NCI-H510A treated with DMSO at 0.1 percent for 48 hours (cell line): ENCODE measurements at places on chromosomes 3 and 15.

- no peak for DNase-seq
Observed at GRCh38 chr3:135989242-135989641, 23.7 kb downstream of the PPP2R3A start.

- peak; percentile 67 for DNase-seq
Observed at GRCh38 chr3:156509189-156510174, 45.4 kb downstream of the SSR3 start.

DNA sequence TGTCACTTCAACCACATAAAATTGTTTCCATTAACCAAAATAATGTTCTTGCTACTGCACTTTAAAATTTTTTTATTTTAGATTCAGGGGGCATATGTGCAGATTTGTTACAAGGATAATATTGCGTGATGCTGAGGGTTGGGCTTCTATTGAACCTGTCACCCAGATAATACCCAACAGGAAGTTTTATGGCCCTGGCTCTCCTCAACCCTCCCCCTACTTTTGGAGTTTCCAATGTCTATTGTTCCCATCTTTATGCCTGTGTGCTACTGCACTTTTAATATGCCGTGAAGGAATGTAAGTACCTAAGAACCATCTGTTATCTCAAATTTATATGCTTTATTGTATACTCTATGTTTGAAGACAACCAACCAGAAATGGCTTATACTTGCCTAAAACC, 42.0 kb upstream of the IMPG2 start:
- DNase-seq, result no peak

- no peak for DNase-seq
Observed at GRCh38 chr3:191139736-191140135, 59.3 kb upstream of the OSTN start.

GRCh38 chr3:13863382-13863952, 16.4 kb downstream of the WNT7A start:
- DNase-seq, result no peak

GRCh38 chr15:35695003-35695402, 149.0 kb upstream of the DPH6 start:
- no peak for DNase-seq

DNA sequence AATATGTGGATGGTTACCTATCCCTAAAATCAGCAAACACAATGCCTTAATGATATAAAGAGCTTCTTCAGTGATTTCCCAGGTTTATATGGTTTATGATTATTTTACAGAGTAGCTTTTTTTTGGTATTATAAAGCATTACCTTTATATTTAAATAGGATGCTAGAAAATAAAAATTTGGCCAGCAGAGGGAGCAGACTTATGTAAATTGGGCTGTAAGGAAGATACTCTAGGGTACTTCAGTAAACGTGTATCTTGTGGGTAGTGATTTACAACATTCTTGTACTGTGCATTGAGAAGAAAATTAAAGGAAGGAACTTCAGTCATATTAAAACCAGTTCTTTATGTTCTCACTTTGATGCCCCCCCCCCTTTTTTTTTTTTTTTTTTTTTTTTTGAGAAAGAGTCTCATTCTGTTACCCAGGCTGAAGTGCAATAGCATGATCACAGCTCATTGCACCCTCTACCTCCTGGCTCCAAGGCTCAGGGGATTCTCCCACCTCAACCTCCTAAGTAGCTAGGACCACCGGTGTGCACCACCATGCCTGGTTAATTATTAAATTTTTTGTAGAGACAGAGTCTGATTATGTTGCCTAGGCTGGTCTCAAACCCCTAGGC, 167.9 kb downstream of the BBX start:
- peak; percentile 8 for DNase-seq

DNA sequence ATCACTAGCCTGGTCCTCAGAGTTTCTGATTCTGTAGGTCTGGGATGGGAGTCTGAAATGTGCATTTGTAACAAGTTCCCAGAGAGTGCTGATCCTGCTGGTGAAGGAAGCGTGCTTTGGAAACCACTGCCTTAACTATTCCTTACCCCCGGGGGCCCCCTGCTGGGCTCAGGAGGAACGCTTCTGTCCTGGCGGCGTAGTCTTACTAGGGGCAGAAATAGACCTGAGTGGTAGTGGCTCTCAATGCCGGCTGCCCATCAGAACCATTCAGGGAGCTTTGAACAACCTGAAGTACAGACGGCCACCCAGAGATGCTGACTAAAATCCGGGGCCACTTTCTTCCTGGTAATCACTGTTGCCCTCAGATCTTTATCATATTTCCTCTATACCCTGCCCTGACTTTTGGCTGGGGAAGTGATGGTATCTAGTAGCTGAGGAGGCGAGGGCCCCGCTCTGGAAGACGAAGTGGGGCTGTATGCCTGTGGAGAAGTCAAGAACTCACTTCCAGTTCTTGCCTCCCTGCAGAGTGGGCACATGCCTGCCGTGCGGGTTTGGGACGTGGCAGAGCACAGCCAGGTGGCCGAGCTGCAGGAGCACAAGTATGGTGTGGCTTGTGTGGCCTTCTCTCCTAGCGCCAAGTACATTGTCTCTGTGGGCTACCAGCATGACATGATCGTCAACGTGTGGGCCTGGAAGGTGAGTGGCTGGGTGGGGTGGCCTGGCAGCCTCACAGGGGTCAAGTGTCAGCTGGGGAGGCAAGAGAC, 16.3 kb upstream of the JMJD7 start:
- peak; percentile 40 for DNase-seq

GRCh38 chr3:106783231-106783630, 594.0 kb upstream of the CCDC54 start:
- DNase-seq, result no peak

DNA sequence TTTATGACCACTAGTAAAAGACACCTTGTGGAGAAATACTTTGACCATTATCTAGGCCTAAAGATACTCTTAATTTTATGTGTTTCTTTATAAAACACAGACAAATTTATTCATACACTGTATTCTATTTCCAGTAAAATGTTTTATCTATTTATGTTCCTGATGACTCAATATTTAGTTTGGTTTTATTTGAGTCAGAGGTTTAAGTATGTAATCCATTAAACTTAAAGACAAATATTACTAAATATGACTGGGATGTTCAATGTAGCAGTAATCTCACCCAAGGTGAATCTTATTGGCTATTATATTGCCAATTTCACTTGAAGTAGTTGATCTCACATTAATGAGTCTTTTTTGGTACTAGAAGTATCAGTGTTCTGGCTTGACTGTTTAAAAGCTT, 799.7 kb downstream of the CADM2 start:
- DNase-seq, result no peak

- DNase-seq, result no peak
Observed at GRCh38 chr3:172115059-172115458, 75.7 kb downstream of the FNDC3B start.

DNA sequence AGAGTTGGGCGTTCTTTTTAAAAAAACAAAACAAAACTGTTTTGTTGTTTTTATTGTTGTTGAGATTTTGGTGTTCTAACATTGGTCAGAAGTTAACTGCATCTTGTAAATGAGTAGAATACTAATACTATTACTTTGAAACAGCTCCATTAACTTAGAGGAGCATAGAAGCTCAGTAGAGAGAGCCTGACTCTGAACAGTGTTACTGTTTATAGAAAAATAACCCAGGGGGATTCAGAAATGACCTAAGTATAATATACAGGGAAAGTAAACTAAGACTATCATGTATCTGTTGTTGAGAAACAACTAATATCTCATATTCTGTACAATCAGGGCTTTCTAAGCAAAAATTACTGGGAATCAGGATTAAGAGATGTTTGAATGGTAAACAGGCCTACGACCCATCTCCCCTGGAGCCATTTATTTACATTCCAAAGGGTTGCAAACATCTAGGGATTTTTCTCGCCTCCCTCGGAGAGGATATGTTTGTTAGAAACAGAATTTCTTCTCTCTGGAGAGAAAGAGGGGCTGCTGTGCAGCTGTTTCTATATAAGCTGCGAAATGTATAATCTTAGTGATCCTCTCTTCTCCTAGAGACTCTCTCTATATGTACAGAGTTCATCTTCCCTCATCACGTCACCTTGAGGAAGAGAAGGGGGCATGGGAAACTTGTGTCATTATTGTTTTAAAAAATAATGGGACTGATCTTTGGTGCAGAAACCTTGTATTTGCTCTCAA, 827.5 kb upstream of the DPPA4 start:
- no peak for DNase-seq

- DNase-seq, result no peak
Observed at GRCh38 chr3:111862415-111862814, 3.4 kb downstream of the PHLDB2 start.

DNA sequence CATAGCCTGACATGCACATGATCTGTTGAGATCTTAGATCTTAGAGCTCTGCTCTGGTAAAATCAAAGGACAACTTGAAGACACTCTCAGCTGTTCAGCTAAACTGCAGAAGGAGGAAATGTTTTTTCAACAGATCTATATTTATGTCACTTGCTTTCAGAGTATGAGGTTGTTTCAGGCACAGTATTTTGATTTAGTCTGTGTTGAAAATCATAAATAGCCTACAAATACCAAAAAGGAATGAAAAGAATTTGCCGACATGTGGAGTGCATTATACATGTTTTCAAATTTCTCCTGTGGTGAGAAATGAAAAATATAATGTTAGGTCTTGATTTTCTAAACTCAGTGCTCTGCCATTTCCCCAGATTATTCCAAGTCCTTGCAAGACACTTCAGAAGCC, 1118.4 kb downstream of the TBL1XR1 start:
- no peak for DNase-seq

- DNase-seq, result peak; percentile 52
Observed at GRCh38 chr3:113659101-113659541, 37.3 kb downstream of the USF3 start.

GRCh38 chr3:4756057-4756775, 223.0 kb upstream of the BHLHE40 start:
- no peak for DNase-seq

DNA sequence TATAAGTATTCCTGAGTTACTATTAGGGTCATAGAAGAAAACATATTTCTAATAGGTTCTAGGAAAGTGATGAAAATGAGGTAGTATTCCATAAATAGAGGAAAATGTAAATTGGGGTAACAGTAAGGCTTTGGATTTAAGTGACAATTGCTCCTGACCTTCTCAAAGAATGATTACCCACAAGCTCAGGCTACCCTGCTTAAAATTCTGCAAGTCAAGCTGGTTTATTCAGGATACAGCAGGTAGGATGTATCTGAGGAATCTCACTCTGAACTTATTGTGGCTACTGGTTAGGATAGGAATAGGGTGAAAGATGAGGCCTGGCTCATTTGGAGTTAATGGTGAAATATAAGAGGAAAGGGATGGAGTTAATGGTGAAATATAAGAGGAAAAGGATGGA, 67.7 kb downstream of the CD200R1L start:
- no peak for DNase-seq

DNA sequence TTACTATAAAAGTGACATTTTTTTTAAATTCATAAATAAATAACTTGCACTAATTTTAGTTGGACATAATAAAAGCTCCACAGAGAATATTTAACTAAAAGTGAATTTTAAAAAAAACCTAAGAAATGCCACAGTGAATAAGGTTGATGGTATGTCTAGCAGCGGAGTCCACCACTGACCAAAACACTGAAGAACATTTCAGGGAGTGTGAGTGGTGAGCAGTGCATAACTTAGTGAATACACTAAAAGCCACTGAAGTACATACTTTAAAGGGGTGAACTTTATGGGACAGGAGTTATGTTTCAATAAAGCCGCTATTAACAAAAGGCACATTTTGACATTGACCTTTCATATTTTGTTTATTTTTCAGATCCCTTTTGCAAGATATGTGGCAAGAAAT, 32.3 kb downstream of the SRP14 start:
- DNase-seq, result no peak

DNA sequence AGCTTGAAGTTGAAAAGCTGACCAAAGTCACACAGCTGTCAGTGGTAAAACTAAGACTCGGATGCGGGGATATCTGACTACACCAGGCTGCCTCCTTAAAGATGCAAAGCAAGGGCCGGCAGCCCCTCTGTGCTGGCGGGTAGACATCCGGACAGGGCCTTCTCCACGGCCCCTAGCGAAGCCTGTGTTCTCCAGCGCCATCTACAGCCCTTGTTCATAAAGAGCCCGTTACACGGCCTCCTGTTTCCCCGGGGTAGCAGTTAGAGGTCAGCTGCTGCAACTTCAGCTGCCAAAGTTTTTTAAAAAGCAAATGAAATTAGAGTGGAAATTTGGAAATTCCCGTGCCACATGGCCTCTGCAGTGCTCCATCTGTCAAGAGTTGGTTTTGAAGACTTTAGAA, 383.0 kb downstream of the TBL1XR1 start:
- no peak for DNase-seq

DNA sequence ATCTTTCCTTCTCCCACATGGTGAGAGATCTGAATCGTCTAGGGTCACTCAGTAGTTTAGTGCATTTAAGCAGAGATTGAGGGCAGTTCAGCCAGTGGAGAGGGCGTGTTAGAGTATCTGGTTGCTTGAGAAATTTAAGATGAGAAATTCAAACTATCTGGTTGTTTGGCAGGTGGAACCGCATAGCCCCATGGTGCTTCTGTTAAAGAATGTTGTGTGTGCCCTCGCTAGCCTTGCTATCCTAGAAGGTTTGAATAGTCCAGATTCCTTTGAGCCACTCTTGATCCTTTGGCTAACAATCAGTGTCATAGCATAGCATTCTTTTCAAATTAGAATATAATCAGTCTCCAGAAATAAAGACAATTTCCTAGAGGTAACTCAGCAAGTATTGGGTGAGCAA, 32.1 kb downstream of the ABHD17C start:
- DNase-seq, result no peak

GRCh38 chr3:38143511-38143910, 5.0 kb downstream of the MYD88 start:
- DNase-seq, result no peak

DNA sequence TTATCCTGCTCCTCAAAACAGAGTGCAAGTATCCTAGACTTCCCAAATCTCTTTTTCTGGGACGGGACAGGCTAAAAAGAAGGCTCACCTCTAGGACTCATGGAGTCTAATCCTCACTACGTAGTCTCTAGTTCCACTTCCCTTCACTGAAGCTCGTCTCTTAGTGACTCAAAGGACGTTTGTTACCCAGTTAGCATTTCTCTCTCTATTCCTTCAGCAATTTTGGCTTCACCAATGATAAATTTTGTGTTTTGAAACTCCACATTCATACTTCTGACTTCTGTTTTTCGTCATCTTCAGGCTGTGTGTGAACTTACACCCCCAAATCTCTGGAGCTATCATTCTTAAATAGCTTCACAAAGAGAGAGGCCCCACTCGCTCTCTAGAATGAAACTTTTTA, 627.1 kb downstream of the NAALADL2 start:
- DNase-seq, result no peak

GRCh38 chr15:42387603-42388002, 28.3 kb downstream of the CAPN3 start:
- no peak for DNase-seq

- DNase-seq, result no peak
Observed at GRCh38 chr3:126501736-126502135, 15.8 kb downstream of the UROC1 start.

- DNase-seq, result peak; percentile 55
Observed at GRCh38 chr15:85047271-85047948, 65.8 kb downstream of the PDE8A start.

- DNase-seq, result no peak
Observed at GRCh38 chr3:66812136-66812535, 186.0 kb upstream of the KBTBD8 start.
